IMR-90 (cell line): ENCODE measurements at places on chromosomes 13 and 19. TPM values are rescaled to one million over a fixed set of nuclear protein-coding genes. Genes with fewer than 3 reads are reported as not detected.

DNA sequence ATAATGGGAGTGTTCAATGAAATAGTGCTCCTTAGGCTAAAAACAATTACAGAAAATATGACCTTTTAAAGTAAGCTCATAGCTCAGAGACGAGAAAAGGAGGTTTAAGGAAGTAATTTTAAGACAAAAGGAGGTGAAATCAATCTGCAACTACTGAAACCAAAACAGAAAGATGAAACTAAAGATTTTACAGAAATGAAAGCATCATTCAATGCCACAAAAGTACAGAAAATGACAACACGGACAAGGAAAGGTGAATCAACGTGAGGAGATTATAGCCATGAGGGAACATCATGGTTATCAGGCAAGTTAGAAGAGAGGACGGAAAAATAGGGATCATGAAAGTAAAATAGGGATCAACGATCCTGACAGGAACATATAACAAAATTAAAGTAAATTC is 745.2 kb downstream of the PCDH17 start:
- DNase-seq: no peak

DNA sequence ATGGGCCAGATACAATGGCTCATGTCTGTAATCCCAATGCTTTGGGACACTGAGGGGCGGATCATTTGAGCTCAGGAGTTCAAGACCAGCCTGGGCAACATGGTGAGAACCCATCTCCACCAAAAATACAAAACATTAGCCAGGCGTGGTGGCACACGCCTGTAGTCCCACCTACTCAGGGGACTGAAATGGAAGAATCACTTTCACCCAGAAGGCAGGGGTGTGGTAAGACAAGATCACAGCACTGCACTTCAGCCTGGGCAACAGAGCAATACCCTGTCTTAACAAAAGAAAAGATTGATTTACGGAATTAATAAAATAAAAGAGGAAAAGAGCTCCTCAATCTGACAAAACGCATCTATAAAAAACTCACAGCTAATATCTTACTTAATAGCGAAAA is 22.7 kb downstream of the USP12 start:
- DNase-seq: no peak

The MLLT1 gene
- total RNA-seq: 1.3 and 1.7 TPM in 2 replicates

The IFI30 gene
- total RNA-seq: 1.1 and 2.3 TPM in 2 replicates

The YJEFN3 gene
- total RNA-seq: 0.56 and 0.72 TPM in 2 replicates

DNA sequence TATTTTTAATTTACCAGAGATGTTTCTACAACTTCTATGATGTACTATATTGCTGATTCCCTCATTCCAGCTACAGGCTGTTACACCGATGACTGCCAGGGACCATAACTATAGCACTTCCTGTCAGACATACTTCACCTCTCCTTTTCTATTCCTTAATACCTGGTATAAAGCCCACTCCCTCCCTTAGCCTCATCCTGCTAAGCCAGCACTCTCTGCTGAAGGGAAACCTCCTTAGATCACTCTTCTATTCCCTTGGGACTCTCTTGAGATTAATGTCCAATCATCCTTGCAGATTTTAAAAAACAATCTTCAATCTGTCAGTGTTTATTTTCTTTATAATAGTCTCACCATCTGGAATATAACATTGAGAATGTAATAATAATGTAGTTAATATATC is 127.9 kb downstream of the DIAPH3 start:
- no peak for DNase-seq

DNA sequence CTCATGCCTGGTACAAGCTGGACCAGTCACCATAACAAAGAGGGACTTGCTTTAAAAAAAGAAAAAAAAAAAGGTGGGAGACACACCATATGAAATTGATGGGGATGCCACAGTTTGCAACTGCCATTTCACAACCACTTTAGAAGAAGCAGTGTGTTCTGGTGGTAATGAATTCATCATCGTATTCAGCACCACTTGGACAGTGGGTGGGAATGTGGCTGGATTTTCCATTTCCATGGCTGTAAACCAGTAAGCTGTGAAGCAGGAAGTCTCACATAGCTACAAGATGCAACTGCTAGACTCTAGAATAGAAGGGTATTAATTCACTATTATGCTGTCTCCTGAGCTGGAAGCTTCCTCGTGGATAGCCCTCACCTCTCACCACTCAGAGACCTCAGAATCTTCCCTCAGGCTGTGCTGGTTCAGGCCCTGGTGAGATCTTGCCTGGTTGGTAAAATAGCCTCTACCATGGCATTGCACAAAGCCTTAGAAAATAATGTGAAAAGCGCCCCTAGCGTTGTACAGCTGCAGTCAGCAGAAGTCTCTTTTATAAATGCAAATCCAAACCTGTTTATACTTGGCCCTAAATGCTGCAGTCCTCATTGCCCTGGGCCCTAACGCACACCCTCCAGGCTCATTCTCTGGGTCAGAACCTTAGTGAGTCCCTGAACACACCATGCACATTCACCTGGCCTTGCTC is 150.7 kb downstream of the KCTD15 start:
- DNase-seq: no peak

DNA sequence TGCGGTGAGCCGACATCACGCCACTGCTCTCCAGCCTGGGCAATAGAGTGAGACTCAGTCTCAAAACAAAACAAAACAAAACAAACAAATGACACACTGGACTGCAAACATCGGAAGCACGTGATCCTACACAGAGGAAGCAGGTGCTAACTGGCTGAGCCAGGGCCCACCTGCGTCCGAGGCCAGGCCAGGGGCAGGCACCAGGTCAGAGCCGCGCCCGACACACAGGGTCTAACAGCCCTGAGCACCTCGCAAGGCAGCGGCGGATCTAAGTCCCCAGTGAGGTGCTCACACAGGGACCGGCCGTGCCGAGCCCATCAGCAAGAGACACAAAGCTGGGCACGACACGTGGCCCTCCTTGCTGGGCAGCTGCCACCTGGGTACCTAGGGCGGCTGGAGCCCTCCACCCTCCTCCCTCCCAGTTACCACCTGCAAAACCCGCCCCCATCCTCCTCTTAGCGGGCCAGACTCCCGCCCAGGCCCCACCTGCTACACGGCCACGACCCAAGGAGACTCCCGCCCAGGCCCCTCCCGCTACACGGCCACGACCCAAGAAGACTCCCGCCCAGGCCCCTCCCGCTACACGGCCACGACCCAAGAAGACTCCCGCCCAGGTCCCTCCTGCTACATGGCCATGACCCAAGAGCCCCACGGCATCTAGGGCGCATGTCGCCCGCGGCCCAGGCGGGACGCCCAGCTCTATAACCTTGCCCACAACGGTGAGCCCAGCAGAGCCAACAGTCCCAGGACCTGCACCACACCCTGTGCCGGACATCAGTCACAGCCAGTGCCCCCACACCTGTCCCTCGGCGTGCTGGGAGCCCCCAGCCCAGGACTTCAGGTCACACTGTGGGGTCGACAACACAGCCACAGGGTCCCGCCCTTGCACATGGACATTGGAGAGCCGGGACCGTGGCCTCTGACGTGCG is 15.6 kb downstream of the AP3D1 start:
- DNase-seq: no peak

- DNase-seq: no peak
These were observed 3.3 kb downstream of the ISYNA1 start for GRCh38 chr19:18434411-18435175.

DNA sequence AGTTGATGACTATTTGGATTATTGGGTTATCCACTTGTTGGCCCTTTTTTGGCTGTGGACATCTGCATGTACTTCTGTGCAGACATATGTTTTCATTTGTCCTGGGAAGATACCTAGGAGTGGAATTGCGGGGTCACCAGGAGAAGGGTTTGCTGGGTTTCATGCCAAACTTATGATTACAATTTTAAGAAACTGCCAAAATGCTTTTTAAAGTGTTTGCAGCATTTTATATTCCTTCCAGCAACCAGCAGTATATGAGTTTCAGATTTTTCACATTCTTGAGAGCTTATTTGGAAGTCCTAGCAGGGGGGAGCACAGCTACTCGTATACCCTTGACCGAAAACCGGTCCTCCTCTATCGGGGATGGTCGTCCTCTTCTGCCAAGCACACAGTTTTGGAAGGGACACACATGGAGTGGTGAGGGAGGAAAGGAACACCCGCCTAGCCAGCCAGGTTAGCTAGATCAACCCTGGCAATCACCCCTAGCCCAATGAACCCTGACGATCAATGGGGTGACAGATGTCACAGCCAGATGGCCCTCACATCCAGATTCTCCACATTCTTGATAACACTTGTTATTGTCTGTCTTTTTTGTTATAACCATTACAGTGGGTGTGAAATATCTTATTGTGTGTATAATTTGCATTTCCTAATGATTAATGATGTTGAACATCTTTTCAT is 26.7 kb upstream of the RNF113B start:
- no peak for DNase-seq

- no peak for DNase-seq
These were observed 1.1 kb downstream of the ZFP30 start for GRCh38 chr19:37654118-37654517.

The KIR3DL2 gene
- not detected in 2 replicates for total RNA-seq

The PAN3 gene
- 12.8 and 15.1 TPM in 2 replicates for total RNA-seq

- no peak for DNase-seq
These were observed 699 bp downstream of the PTOV1 start for GRCh38 chr19:49851456-49852259.

- no peak for DNase-seq
These were observed 323.5 kb downstream of the FOXO1 start for GRCh38 chr13:40342901-40343300.

DNA sequence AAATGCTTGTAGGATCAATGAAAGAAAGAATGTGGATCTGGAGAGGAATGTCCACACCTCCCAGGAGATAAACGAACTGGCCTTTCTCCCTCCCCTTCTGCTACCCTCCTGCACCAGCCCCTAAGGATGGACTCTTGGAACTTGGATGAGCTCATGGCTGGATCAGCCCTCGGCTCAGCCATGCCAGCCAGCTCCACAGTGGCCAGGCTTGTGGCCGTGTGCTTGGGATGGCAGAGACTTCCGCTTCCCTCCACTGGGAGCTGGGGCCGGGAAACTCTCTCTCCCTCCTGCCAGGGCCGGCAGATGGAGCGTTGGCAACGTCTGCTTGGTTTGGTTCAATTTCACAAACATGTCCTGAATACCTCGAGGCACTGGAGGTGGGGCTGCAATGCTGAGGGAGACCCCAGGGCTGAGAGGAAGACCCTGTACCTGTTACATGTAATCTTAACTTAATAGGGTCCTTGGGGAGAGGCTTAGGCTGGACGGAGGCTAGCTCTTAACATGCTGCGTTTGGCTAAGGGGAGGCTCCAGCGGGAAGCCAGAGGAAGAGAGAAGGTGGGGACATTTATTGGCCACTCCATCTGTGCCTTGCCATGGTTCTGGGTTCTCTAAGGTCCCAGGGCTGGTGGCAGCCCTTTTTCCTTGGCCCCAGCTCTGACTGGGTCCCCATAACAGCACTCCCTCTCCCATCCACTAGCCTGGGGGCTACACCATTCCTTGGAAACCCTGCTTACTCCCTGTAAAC is 152.5 kb downstream of the IER2 start:
- DNase-seq: no peak

The SHD gene
- total RNA-seq: not detected in 2 replicates

DNA sequence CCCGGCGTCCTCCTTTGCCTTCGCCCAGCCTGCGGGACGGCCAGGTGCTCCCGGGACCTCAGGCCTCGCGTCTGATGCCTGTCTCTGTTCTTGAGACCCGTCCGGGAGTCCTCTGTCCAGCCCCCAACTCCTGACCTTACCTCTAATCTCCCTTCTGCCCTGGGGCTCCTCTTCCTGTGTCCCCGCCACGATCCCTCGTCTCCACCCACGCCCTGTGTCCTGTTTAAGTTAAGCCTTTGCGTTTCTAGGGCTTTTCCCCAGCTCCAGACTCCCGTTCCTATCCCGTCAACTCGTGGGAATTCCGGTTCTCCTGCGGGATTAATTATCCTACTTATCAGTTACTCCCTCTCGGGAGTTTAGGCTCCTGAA is 686 bp downstream of the LENG8 start:
- DNase-seq: peak; percentile 37

The C19orf44 gene
- 1.4 and 1.7 TPM in 2 replicates for total RNA-seq

GRCh38 chr13:39567569-39567968 is 35.4 kb downstream of the LHFPL6 start:
- DNase-seq: no peak

- DNase-seq: no peak
These were observed 40.2 kb upstream of the PEG3 start for GRCh38 chr19:56880592-56881190.
